ENCODE measurements at places on chromosomes 6 and 20. TPM values are rescaled to one million over a fixed set of nuclear protein-coding genes. Genes with fewer than 3 reads are reported as not detected.

Gene FAM83C
- total RNA-seq: not detected

Gene CDH4
- 0.05 TPM for total RNA-seq

Gene SLCO4A1
- total RNA-seq: 58.0 TPM

Gene ACSS1
- 34.5 TPM for total RNA-seq

Gene HLA-G
- 1.8 TPM for total RNA-seq

Gene SEMG1
- total RNA-seq: not detected

Gene CLVS2
- not detected for total RNA-seq

Gene PRDM13
- not detected for total RNA-seq

Gene APOM
- total RNA-seq: 3.0 TPM

Gene EPPIN
- not detected for total RNA-seq

Gene WFDC5
- not detected for total RNA-seq

Gene KCNQ5
- 15.7 TPM for total RNA-seq

Gene ARMC12
- total RNA-seq: 0.91 TPM

Gene CD24
- 0.14 TPM for total RNA-seq

Gene MAS1
- not detected for total RNA-seq

Gene PLG
- 0.39 TPM for total RNA-seq

Gene KCNK5
- total RNA-seq: 10.9 TPM

Gene BPHL
- 8.6 TPM for total RNA-seq

Gene PNLDC1
- total RNA-seq: 0.50 TPM

Gene MUC22
- total RNA-seq: not detected

Gene OTOR
- total RNA-seq: not detected

Gene GTF2H4
- total RNA-seq: 29.8 TPM

Gene SLC12A5
- 0.70 TPM for total RNA-seq

Gene CLDN20
- total RNA-seq: not detected

Gene LY6G5C
- total RNA-seq: 5.4 TPM

Gene PFDN4
- 30.4 TPM for total RNA-seq

Gene BANF2
- not detected for total RNA-seq

Measured in T-helper 2 cell treated with Interferon-gamma antibody and Interleukin-4, amounts not matched to agents 100 ng/mL and 5 ng/mL, for 36 hours (primary cell).